Fibroblast of skin of right biceps (primary cell): ENCODE measurements at places on chromosomes 3 and 15.

DNA sequence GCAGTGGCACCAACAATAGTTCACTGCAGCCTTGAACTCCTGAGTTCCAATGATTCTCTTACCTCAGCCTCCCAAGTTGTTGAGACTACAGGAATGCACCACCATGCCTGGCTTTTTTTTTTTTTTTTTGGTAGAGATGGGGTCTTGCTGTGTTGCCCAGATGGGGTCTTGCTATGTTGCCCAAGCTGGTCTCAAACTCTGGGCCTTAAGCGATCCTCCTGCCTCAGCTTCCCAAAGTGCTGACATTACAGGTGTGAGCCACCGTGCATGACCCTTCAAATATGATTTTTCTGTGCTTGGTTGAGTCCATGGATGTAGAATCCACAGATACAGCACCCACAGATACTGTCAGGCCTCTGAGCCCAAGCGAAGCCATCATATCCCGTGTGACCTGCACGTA, 30.2 kb upstream of the IDH2 start:
- no peak for DNase-seq

- no peak for DNase-seq
These were observed 648 bp downstream of the ACAN start for GRCh38 chr15:88803920-88804247.

DNA sequence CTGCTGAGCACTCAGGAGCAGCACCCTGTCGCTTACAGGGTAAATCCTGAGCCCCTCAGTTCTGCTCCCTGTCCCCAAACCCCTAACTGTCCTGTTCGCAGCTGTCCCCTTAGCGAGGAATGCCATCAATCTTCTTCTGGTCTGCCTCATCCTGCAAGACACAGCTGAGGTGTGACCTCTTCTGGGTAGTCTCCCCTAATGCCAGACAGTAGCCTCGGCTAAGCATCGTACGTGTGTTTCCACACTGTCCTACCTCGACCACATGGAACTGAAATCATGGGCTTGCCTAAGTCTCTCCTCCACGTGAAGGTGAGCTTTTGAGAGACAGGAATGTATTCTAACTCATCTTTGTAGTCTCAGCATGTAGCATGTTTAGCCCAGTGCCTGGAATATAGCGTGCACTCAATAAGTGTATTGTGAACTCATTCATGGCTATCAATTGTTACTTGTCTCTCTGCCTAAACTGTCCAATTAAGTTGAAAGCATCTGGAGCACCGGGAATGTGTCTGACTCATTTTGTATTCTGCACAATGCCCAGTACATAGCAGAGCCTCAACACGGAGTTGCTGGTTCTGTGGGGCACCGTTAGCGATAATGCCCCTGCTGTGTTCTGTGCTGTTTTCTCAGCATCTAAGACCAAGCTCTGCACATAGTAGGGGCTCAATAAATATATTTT, 90.2 kb downstream of the HES1 start:
- peak; percentile 22 for DNase-seq

GRCh38 chr3:139120086-139121056, 75.7 kb upstream of the PRR23C start:
- DNase-seq, result peak; percentile 67

DNA sequence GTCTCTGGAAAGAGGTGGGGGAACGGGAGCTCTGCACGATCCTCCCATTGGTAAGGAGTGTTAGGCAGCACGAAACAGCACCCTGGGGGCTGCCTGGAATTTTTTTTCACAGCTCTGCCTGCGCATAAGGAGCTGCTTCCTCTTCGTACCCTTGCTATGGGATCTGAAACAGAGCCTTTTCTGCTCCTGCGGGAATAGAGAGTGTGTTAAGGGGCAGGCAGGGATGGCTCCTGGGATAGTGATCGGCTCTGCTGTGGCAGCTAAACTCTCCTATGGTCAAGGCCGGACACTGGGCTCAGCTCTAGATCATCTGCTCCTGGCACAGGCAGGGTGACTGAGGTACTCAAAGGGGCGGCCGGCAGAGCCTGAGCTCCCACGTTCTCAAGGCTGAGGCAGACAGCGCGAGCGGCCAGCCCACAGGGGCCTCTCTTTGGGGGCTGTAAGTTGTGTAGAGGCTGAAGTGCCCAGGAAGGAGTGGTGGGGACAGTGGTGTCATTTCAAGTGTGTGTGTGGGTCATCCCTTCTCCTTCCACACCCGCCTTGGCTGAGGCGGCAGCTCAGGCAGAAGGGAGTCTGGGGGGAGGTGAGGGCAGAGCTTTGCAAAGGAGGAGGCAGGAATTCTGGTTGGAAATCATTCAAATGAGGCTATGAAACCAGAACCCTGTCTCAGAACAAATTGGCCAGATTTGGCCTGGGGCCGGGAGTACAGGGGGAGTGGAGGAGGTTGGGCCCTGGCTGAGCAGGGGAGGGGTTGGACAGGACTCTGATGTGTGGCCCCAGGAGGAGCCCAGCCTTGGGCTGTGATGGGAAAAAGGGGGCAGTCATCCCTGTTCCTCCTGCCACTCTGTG, 31.0 kb downstream of the EPHB3 start:
- peak; percentile 80 for DNase-seq

DNA sequence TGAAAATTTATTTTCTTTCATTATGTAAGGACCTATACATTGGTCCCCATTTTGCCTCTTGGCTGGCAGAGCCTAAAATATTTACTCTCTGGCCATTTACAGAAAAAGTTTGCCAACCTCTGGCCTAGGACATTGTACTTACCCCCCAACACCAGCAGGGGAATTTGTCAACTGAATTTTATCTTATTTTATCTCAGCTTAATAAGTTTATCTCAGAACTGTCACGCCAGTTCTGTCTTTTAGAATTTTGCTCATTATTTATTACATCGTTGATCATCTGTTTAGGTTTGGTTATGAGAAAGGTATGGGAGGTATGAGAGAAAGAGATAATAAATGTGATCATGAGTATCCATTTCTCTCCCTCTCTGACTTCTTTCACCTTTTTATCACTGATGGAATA, 38.3 kb downstream of the CHD2 start:
- DNase-seq, result no peak

GRCh38 chr3:49327485-49327884, 12.4 kb downstream of the USP4 start:
- DNase-seq, result no peak
